ENCODE measurements at places on chromosomes 3 and 15.

- DNase-seq, result no peak
Measured at GRCh38 chr15:88006146-88006545, 250.4 kb downstream of the NTRK3 start.

DNA sequence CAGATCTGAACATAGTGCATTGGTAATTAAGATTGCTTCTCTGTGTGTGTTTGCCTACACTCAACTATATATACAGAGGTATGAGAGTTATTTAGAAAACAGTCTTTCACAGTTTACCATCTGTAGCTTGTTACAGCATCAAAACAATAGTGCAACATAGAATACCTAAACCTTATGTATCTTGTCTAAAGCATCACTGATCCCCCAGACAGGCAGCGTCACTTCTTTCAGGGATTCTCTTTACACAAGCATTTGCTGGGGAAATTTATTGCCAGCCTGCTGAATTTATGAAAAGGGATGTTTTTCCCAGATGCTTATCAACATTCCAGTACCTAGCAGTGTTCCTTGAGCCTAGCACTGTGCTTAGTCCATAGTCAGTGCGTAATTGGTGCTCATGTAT is 195.8 kb upstream of the COL8A1 start:
- no peak for DNase-seq

- DNase-seq, result peak; percentile 53
Measured at GRCh38 chr15:78055919-78056713, 21.4 kb downstream of the TBC1D2B start.

- DNase-seq, result no peak
Measured at GRCh38 chr3:182905623-182906022, 74.7 kb downstream of the DCUN1D1 start.

DNA sequence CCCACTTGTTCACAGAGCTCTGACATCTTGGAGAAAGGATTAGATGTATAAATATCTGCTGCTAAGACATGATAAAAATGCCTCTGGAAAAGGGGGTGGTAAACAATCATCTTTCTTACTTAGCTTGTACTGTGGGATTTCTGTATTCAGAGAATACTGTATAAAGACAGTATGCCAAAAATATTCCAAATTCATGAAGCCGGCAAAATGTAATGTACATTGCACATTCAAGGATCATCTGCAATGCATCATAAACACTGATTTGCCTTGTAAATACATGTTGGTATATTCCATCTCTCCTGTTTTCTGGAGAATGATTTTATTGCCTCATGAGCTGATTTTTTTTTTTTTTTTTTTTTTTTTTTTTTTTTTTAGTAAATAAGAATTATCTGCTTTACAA is 355.3 kb downstream of the ROBO1 start:
- DNase-seq, result no peak

- peak; percentile 43 for DNase-seq
Measured at GRCh38 chr15:25832158-25832557, 31.0 kb downstream of the ATP10A start.

DNA sequence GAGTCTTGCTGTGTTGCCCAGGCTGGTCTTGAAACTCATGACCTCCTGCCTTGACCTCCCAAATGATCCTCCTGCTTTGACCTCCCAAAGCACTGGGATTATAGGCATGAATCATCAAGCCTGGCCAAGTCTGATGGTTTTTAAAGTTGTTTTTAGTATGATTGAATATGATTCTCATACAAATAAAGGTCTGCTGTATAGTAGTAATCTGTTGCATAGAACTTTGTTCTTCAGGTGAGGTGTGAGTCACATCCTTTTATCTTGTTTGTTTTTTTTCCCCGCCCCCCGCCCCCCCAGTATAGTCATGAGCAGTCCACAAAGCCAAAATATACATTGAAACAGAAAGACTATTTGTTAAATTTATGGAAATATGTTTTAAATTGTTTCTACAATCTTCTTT is 39.0 kb downstream of the UBE2E2 start:
- no peak for DNase-seq

GRCh38 chr3:120689395-120689794 is 7.4 kb upstream of the HGD start:
- no peak for DNase-seq

GRCh38 chr3:31577232-31577631 is 44.5 kb downstream of the STT3B start:
- DNase-seq, result no peak

DNA sequence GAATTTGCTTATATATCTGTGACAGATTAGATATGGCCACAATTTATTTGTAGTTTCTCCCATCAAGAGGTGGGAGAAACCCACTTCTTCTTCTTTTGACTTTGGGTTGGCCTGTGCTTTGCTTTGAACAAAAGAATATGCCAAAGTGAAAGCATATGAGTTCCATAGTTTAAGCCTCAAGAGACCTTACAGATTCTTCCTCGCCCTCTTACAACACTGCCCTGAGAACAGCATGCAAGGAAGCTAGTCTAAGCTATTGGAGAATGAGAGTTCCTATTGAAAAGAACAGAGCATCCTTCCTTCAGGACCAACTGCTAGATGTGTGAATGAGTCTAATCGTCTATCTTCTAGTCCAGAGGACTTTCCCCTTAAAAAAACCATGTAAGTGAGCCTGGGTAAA is 394.8 kb downstream of the TUSC7 start:
- DNase-seq, result no peak

DNA sequence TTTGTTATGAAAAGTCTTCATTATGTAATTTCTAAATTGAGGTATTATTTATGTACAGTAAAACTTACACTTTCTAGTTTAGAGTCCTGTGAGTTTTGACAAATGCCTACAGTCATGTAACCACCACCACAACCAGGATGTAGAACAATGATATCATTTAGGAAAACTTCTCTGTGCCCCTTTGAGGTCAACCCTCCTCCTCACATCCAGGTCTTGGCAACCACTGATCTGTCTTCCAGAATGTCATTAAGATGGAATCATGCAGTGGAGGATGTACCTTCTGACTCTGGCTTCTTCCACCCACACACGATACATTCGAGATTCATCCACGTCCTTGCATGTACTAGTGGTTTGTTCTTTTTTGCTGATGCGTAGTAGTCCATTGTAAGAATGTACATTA is 23.2 kb downstream of the MINAR1 start:
- no peak for DNase-seq

DNA sequence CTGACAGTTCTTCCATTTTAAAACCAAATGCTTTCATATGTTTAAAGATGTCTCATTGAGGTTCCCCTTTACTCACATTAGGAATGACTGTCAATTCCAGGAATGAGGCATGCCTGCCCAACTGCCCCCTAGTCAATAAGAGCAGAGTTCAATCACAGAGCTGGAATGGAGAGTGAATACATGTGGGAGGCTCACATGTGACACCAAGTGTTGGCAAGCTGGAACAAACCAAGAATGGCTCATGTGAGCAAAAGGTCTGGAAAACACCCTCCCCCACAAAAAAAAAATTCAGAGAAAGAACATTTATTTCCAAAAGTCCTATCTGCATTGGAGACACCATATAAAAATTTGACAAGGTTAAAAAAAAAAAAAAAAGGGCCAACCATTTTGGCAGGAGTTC is 3.7 kb downstream of the PBRM1 start:
- DNase-seq, result peak; percentile 71

DNA sequence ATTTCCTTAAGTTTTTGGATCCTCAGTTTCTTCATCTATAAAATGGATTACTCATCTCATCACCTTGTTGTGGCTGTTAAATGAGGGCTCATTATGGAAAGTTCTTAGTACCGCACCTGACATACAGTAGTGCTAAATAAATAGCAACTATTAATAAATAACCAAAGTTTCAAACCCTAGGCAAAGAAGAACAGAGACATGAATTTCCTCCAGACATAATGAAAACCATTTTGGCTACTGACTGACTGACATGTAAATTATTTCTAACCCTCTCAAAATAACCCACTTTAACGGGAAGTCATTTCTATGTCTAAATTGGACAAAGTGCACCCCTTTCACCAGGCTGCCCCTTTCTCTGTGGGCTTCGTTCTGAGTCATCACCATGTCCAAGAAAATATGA is 17.4 kb upstream of the KLHL6 start:
- no peak for DNase-seq

DNA sequence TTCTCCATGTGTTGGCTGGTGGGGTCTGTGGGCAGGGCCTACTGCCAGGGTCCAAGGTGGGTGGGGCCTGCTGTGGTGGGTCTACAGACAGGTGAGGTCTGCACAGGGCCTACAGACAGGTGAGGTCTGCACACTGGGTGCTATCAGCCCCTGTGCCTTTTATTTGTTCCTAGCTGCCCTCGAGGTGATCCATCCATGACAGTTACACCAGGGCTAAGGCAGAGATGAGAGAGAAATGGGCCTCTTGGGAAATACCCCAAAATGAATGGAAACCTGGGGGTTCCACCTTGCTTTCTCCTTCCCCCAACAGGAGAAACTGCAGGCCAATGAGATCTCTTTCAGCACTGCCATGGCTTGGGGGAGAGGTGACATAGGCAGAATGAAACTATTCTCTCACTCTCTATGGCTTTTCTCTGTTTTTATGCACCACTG is 36.4 kb downstream of the CFAP100 start:
- no peak for DNase-seq

GRCh38 chr3:182182531-182182968 is 470.8 kb downstream of the SOX2 start:
- DNase-seq, result no peak

GRCh38 chr3:179942553-179943075 is 94.1 kb downstream of the PEX5L start:
- no peak for DNase-seq

DNA sequence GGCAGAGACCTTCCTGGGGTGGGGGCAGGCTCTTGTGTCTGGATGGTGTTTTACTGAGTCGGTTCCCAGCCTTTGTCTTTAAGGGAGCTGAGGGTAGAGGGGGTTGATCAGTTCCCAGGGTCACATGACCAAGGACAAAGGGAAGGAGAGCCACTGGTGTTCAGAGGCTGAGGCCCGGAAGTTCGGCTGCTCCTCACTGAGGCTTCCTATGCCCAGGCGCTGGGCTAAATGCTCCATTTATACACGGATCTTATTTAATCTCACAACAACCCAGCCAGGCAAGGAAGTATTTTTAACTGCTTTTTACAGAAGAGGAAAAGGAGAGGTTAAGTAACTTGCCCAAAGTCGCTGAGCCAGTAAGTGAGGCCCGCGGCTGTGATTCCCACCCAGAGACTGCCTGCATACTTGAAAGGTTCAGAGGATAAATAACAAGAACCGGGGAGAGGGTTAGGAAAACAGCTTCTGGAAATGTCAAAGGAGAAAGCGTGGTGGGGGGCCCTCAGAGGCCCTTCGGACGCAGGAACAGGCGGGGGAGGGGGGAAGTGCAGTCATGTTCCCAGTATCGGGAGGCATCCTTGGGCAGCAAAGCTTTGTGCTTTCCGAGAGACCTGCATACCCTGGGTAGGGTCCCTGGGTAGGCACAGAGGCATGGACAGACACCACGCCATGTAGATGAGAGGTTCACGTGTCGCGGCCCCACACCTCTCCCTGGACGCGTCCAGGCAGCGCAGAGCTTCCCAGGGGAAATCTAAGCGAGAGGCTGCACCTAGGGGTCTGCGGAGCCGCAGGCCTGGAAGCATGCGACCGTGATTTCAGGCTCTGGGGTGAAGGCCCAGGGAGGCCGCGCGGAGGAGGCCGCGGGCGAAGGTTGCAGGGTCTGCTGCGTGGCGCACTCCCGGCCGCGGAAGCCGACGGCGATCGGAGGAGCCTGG is 21.3 kb downstream of the EPHB3 start:
- peak; percentile 78 for DNase-seq

DNA sequence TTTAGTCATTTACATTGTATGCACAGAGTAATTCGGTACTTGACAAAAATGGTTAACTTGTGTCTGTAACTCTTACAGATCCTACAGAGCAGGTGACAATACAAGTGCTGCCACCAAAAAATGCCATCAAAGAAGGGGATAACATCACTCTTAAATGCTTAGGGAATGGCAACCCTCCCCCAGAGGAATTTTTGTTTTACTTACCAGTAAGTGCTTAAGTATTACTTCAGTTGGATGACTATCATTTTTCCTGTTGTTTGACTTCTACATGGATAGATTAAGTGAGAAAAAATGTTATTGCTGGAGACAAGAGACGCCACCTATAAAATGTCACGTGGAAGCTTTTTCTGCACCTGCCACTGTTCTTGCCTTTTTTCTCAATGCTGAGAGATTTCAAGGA is 173.2 kb downstream of the ALCAM start:
- no peak for DNase-seq

DNA sequence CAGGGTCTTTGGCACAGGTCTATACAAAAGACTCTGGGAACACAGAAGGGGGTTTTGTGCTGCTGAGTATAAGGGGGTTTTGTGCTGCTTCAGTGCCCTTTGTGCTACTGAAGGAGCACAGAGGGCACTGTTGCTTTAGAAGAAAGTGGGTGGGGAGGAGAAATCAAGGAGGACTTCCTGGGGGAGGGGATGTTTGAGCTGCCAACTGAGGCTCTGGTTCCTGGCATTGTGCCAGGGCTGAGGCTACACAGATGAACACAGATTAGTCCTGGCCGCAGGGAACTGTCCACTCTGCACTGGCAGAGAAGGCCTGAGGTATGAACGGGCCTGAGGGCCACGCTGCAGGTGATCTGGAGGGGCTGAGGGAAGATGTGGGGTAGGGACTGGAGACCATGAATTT is 32.2 kb upstream of the SEC13 start:
- DNase-seq, result no peak

DNA sequence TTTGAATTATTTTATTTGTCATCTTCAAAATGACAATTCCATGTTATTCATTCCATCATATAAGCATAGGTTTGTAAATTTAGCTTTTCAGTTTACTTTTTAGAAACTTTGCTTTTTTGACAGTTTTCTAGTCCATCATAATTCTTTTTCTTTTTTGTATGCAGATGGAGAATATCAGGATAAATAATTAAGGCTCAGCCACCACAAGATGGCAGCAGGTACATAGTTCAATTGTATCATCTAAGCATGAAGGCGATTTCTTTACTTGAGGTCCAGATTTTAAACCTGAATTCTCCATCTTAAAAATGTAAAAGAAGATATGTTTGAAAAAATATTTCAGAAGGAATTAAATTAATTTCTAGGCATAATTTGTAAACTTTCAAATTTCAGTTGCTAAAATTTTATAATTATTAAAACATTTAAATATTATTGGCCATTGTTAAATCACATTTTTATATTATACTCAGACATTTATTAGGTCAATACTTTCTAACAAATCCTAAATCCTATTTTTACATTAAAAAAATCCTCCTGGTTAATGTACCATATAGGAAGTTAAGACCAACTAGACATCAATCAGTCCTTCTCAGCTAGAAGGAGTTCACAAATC is 15.1 kb downstream of the PLSCR5 start:
- DNase-seq, result peak; percentile 41

GRCh38 chr15:66800584-66801235 is 98.7 kb downstream of the SMAD6 start:
- peak; percentile 35 for DNase-seq

DNA sequence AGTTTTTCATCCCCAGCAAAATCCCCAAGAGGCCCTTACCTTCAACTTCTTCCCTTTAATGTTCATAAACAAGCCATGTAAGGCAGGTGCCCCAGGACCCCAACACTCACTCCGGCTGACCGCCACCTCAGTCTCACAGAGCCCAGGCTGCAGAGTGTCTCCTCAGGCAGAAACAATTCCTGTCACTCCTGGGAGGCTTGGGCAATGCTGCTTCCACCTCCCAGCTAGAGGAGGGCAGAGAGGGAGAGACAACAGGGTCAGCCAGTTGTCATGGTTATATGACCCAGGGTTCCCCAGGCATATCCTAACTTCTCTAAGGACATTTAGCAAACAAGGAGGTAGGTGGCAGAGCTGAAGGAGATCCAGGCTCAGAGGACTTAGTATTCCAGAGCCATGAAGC is at the start of gene PLIN1:
Gene PLIN1, minus strand, starts transcription at position 156 of the 400 bp plus-strand sequence. CDS start 1,878 bp downstream, outside the sequence.
- no peak for DNase-seq
